Activated CD4-positive, alpha-beta T cell treated with anti-CD3 and anti-CD28 coated beads, Interleukin-2, amount 10 ng/mL, durations not matched to agents 7 days and 5 days (primary cell): ENCODE measurements at places on chromosomes 4 and X.

- DNase-seq, result peak; percentile 8
Observed at GRCh38 chrX:136146614-136147314, 569 bp upstream of the FHL1 start.

DNA sequence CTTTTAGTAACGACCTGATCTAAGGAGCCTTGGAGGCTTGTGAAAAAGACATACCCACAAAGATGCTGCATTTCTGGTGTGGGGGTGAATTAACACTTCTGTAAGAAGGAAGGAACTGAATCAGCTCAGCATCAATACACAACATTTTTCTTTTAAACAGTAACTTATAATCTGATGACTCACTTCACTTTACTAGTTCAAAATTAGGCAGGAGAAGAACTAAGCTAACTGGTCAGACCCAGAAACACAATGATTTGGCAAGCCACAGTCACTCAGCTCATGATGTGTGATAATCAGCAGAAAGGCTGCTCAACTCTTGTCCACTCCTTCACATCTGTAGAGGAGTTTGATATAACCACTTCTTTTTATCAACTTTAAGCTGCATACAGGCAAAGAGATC, 4.6 kb downstream of the MMAA start:
- no peak for DNase-seq

- no peak for DNase-seq
Observed at GRCh38 chr4:127229855-127230608, 402.7 kb upstream of the INTU start.

- DNase-seq, result no peak
Observed at GRCh38 chr4:2093265-2093664, 34.1 kb downstream of the NAT8L start.

- DNase-seq, result no peak
Observed at GRCh38 chrX:132876523-132877338, 81.7 kb downstream of the HS6ST2 start.

DNA sequence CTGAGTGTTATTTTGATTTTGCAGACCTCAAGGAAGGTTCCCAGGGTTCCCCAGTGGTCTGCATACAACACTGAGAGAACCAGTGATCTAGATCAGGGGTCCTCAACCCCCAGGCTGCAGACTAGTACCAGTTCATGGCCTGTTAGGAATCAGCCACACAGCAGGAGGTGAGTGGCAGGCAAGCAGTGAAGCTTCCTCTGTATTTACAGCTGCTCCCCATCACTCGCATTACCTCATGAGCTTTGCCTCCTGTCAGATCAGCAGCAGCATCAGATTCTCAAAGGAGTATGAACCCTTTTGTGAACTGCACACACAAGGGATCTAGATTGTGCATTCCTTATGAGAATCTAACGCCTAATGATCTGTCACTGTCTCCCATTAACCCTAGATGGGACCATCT, 28.5 kb downstream of the EDNRA start:
- no peak for DNase-seq

DNA sequence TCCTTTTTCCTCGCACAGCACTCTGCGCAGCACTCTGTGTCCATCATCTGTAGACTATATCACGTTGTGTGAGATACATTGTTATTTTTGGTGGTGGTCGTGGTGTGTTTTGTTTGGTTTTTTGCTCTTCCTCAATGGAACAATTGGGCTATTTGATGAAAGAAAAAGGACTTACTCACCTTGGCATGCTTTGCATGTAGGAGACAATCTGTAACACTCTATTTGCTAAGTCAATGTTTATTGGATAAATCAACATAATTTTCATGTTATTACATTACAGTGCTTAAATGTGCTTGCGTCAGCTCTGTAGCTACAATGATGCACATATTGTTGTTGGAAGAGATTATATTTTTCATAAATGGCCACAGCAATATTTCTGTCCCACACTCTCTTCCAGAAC, 12.5 kb upstream of the CD99 start:
- DNase-seq, result no peak

GRCh38 chrX:41177297-41177696, 92.1 kb downstream of the USP9X start:
- DNase-seq, result no peak

DNA sequence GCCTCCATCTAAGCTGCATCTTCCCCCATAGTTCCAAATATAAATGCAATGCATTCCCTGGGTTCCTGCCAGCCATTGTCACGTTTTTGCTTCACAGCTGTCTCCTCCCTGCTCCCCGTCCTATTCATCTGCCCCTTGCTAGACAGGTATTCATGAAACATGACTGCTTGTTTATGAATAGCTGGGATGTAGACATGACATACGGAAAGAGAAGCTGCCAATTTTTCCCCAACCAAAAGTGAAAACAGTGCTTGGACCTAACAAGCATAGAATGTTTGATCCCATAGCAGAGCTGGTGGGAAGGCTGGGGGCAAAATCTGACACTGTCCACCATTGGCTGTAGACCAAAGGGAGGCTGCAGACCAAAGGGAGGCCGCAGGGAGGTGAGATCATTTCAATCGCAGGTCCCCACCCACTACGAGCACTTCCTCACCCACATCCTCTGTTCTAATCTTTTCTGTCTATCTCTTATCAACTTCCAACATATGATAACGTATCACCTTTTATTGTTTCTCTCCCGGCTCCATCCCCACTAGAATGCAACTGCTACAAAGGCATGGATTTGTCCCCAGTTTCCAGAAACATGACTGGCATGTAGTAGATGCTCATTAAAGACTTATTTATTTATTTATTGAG, 8.5 kb upstream of the GYG2 start:
- no peak for DNase-seq

GRCh38 chr4:145719752-145720624, 40.0 kb downstream of the C4orf51 start:
- peak; percentile 37 for DNase-seq

DNA sequence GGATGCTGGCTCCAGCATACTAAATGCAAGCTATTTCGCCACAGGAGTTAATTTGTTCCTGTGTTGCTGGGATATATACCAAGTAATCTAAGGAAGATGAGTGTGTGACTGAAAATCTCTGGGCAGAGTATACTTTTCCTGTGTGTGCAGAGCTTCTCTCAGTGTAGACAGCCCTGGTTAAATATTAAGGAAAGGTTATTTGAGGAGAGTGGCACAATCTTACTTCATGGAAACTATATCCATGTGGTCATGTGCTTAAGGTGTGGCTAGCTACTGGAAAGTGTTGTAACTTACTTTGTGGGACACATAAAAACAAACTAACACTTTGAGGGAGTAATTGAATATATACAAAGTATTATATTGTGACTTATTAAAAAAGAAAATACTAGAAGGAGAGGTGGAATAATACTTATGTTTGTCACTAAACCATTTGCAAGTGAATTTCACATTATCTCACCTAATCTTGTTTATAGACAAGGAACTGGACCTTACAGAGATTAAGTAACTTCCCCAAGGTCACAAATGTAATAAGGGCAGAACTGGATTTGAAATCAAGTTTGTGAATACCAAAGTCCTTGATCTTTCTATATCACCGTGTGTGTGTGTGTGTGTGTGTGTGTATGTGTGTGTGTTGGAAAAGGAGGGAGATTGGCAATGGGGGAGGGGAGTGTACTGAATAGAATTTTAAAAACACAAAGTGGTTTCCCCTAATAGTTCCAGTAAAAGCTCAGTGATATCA, 408.2 kb upstream of the NR3C2 start:
- DNase-seq, result no peak

DNA sequence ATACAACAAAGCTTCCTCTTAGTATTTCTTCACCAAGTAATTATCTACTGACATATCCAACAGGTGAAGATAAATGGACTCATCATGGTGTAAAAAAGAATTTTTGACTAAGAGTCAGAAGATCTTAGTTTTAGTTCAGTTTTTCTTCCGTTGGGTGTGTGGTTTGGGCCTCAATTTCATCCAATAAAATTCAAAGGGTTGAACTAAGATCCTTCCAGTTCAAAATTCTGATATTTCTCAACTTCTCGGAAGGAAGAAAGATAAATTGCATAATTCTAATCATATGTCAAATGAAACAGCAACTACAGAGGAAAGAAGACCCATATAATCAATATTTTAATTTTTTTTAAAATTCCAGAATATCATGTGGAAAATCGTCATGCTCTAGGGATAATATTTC, 192.7 kb downstream of the SPRY1 start:
- no peak for DNase-seq

DNA sequence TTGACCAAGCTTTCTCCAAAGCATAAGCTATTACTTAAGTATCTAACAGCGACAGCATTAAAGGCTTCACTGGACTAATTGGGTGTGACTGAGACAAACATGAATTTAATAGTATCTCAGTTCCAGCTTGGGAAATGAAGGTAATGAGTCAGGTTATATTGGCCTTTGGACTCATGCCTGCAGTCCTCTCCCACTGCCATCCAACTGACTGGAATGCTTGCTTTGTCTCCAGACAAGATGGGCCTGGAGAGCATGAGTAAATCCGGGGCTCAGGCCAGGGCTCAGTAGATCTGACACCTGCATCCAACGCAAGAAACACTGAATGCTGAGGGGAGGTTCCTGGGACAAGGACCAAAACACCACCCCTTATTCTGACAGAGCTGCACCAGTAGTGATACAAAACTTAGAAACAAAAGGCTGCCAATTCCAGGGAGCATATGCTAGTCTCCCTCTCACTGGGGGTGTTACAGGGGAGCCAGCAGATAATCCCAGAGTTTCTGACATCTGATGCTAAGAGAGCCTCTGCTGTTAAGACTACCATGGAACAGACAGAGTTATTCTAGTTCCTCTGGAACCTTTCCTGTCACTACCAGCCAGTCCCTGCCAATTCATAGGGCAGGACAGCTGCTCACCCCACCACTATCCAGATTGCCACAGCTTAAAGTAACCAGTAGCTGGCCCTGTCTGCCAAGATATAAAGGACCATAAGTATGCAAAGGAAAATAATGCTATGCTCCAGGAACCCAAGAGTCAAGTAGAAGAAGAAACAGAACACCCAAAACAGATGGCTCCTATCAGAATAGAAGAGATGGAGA, 293.8 kb downstream of the IQCM start:
- DNase-seq, result no peak
